ENCODE measurements at places on chromosomes 3 and 15.

GRCh38 chr3:95351158-95351557 is 1288.3 kb downstream of the NSUN3 start:
- no peak for DNase-seq

DNA sequence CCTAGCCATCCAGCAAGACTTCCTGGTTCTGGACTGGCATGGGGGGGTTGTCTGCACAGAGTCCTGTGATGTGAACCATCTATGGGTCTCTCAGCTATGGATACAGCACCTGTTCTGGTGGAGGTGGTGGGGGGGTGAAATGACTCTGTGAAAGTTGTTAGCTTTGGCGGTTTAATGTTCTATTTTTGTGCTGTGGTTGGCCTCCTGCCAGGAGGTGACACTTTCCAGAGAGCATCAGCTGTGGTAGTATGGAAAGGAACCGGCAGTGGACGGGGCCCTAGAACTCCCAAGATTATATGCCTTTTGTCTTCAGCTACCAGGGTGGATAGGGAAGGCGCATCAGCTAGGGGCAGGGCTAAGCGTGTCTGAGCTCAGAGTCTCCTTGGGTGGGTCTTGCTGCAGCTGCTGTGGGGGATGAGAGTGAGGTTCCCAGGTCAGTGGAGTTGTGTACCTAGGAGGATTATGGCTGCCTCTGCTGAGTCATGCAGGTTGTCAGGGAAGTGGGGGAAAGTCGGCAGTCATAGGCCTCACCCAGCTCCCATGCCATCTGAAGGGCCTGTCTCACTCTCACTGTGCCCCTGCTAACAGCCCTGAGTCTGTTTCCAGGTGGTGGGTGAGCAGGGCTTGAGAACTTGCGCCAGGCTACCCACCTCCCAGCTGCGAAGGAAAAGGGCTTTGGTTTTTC is 7.1 kb upstream of the LARS2 start:
- DNase-seq, result no peak

- no peak for DNase-seq
Measured at GRCh38 chr3:98440283-98440682, 22.7 kb upstream of the OR5K1 start.

GRCh38 chr15:57532731-57533447 is 58.8 kb upstream of the MYZAP start:
- DNase-seq, result no peak

- no peak for DNase-seq
Measured at GRCh38 chr15:94723801-94724200, 492.4 kb downstream of the MCTP2 start.
